ENCODE measurements at places on chromosomes 3 and 15.

DNA sequence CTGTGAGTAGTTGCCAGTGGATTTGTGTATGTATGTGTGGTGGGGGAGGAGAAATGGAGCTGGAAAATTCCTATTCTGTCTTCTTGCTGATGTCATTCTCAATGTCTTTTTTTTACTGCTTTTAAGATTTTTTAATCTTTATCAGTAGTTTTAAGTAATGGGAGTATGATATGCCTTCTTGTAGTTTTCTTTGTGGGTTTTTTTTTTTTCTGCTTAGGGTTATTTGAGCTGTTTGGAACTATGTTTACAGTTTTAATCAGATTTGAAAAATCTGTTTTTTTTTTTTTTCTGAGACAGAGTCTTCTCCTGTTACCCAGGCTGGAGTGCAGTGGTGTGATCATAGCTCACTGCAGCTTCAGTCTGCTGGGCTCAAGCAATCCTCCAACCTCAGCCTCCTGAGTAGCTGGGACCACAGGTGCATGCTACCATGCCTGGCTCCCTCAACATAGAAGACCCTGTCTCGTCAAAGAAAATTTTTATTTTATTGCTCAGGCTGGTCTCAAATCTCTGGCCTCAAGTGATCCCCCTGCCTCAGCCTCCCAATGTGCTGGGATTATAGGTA lies 37.1 kb downstream of the RPL39L start:
- DNase-seq = no peak

DNA sequence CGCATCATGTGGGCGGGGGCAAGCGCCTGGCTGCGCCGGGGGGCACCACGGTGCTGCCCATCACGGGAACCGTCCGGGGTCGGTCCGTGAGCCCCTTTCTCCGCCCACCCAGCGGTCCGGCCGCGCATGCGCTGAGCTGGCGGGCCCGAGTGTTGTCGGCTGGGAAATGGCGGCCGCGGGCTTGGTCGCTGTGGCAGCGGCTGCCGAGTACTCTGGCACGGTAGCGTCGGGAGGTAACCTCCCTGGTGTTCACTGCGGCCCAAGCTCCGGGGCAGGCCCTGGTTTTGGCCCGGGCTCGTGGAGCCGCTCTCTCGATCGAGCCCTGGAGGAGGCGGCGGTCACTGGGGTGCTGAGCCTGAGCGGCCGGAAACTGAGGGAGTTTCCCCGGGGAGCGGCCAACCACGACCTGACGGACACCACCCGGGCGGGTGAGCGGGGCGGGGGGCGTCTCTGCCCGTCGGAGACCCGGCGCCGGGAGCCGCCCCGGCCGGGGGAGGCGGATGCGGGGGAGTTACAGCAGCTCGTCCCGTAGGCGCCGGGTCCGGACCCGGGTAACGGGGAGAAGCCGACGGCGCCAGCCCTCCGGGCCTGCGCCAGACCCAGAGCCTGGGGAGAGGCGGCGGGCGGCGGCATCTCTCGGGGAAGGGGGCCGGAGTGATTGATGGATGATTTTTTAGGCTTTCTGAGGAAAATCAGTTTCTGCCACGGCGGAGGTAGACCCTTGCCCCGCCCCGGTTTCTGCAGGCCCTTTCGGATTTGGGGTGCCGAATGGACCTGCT lies at the start of gene LRCH3:
LRCH3 (plus strand) TSS at position 142 of the 779 bp plus-strand sequence; CDS start at position 167, 25 bp downstream.
- DNase-seq = peak; percentile 80

DNA sequence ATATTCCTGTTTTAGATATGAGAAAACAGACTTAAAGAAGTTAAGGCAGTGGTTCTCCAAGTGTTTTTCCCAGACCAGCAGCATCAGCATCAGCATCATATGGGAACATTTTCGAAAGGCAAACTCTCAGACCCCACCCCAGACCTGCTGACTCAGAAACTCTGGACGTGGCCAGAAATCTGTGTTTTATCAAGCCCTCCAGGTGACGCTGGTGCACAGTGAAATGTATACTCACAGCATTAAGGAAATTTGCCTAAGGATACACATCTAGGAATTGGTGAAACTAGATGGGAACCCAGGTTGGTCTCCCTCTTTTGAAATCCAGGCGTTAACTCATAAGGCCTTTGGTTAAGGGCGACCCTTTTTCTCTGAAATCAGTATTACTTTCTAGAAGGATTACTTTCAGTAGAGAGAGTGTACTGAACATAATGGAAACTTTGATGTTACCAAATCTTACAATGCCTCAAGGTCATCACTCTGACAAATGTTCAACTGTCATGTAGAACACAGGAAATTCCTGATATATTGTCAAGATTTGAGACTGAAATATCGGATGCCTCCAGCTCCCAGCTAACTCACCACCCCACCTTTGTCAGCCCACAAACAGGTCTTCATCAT lies 910.2 kb downstream of the ROBO1 start:
- no peak for DNase-seq

GRCh38 chr3:188051801-188052168 lies 102.2 kb upstream of the LPP start:
- DNase-seq = no peak

GRCh38 chr3:127206154-127206553 lies 13.2 kb downstream of the PRR23E start:
- DNase-seq = no peak
